IMR-90 (cell line): ENCODE measurements at places on chromosomes 7 and 10.

GRCh38 chr10:35875016-35875676, 233.1 kb upstream of the FZD8 start:
- DNase-seq, result peak; percentile 59

GRCh38 chr7:3206771-3207191, 94.3 kb upstream of the SDK1 start:
- DNase-seq, result no peak

DNA sequence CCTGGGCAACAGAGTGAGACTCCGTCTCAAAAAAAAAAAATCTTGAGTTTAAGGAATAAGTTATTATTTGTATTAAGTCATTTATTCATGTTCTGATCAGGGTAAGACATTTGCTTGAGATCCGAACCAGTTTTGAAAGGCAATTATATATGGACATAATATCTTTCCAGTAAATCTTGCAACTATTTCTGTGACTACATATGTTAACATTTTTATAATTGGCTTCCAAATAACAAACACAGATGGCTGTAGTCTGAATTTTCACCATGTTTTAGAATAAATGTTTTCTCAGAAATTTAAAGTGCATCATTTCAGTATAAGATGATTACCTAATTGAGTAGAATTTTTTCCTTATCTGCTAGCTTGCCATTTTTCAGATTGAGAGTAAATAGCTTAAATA, 21.2 kb downstream of the AKAP9 start:
- DNase-seq, result no peak

GRCh38 chr7:140885735-140886334, 38.9 kb downstream of the BRAF start:
- no peak for DNase-seq

GRCh38 chr10:114473776-114474175, 69.5 kb upstream of the AFAP1L2 start:
- DNase-seq, result no peak
